ENCODE measurements at places on chromosomes 13 and 19. TPM values are rescaled to one million over a fixed set of nuclear protein-coding genes. Genes with fewer than 3 reads are reported as not detected.

DNA sequence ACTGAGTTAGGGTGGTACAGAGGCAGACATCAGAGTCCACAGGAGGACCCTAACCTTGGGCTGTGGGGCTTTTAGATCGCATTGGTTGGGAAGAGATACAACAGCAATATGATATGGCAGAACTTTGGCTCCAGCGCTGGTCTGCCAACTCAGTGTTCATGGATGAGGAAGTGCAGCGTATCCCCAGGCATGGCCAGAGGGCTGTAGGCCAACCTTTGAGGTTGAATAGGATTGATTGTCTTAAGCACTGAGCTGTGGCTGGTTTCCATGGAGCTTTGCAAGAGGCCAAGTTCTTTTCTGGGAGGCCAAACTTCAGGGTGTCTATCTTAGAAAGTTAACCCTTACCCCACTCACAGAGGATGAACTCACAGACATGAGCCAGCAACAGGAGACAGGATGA is 144.1 kb upstream of the TMTC4 start:
- no peak for DNase-seq

Gene GJB2
- total RNA-seq: not detected

Gene YJEFN3
- total RNA-seq: 0.43 TPM

DNA sequence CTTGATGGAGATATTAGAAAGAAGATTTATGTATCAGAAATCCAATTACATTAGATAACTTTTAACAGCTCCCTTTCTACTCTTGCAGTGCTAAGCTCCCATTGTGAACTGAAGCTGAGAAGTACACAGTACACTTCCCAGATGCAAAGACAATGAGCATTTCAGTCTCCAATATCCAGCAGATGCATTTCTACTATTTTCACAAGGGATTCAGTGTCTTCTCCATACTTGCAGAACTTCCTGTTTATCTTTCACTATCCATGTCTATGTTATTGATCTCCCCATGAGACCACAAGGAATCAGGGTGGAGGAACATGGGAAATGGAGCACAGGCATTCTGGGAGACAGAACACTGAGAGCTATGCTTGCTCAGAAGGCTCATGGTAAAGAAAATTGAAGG is 207.5 kb downstream of the ENOX1 start:
- no peak for DNase-seq

Gene OR7A5
- total RNA-seq: not detected

DNA sequence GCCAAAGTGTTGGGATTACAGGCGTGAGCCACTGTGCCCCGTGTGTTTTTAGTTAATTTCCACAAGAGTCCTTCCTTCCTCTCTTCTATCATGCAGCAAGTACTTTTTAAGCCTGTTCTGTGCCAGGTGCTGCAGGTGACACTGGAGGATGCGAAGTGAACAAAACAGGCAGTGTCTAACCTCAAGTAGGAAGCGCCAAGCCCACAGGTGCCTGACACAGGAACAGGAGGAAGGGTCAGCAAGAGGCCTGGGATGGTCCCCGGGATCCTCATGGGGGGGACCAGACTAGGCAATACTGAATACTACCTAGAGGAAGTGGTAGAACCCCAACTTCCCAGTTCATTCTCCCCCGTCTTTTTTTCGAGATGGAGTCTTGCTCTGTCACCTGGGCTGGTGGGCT is 1.8 kb upstream of the CALR start:
- no peak for DNase-seq

GRCh38 chr19:39845584-39845932 is 621 bp downstream of the FBL start:
- DNase-seq: no peak

Gene RAB11B
- total RNA-seq: 27.6 TPM

GRCh38 chr13:104534847-104535246 is 1468.6 kb upstream of the SLC10A2 start:
- DNase-seq: no peak

Gene ALOX5AP
- 0.43 TPM for total RNA-seq

Gene GARIN5A
- total RNA-seq: not detected

DNA sequence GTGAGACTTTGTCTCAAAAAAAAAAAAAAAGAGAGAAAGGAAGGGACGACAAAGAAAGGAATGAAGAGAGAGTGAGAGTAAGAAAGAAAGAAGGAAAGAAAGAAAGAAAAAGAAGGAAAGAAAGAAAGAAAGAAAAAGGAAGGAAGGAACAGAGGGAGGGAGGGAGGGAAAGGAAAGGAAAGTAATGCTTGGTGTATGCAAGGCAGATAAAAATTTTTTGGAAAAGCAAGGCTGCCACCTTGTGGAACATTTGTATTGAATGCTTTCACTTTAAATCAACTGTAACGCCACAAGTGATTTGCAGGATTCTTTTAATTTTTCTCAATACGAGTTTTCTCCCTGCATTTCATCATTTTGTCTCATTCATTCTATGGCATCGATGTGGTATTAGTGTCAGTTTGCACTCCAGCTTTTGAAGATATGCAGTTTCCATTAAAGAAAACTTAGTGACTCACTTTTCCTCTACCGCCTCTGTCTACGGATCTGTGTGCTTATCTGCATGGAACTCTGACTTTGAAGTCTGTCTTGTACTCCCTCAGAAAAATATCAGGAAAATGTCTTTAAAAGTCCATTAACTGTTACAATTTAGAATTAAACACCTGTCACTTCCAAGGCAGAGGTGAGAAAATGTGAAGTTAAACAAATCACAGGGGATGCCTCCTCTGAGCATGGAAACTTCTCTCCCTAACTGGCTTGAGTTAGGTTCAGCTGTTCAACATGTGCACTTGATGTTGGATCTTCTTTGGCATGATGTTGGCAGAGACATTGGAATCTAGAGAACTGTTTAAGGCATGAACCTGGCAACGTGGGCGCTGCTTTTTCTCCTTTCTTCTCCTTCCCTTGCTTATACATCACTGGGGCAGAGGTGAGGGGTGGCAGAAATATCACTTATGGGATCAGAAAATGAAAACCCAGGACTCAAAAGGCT is 20.0 kb upstream of the ZDHHC20 start:
- peak; percentile 84 for DNase-seq

Gene ZNF628
- 0.86 TPM for total RNA-seq

Gene PTPRH
- total RNA-seq: 3.9 TPM

Gene ZNF626
- 13.4 TPM for total RNA-seq

Gene ZNF283
- total RNA-seq: 29.8 TPM

DNA sequence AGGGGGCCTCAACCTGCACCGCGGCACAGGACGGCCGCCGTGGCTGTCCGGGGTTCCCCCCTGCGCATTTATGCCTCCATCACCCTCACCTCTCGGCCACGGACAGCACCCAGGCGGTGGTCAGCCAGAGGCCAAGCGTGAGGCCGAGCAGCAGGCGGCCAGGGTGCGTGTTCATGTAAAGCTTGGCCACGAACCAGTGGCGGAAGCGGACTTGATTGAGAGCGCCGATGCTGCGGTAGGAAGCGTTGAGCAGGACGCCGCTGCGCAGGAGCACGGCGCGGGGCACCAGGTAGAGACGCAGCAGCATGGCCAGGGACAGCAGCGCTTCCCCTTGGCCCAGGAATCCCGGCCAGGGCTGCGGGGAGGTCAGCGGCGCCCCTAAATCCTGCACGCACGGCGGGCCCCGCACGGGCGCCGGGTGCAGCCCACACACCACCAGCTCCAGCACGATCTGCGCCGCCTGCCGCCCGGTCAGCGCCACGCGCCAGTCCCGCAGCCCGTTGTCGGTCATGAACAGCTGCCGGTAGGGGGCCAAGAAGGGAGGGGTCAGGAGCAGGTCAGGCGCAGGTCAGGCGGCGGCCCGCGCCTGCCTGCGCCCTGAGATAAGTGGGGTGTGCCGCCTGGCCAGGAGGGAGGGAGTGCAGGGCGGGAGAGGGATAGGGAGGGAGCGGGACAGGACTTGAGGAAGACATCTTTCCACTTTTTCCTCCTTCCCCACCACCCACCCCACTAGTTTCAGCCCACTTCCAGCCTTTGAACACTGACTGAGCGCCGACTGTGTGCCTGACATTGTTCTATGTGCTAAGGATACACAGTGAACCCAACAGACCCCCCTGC is 6.5 kb downstream of the KCNN4 start:
- DNase-seq: peak; percentile 72

- no peak for DNase-seq
Measured at GRCh38 chr13:41345165-41345913, 34.3 kb downstream of the NAA16 start.

- DNase-seq: no peak
Measured at GRCh38 chr19:4058693-4059452, 7.8 kb downstream of the ZBTB7A start.

- DNase-seq: peak; percentile 66
Measured at GRCh38 chr19:2027361-2027760, 11.8 kb upstream of the BTBD2 start.

Gene IGSF23
- total RNA-seq: 0.32 TPM

- DNase-seq: no peak
Measured at GRCh38 chr13:106522112-106522705, 13.3 kb downstream of the EFNB2 start.

Gene CEACAM20
- total RNA-seq: not detected

Gene IRS2
- 6.4 TPM for total RNA-seq

DNA sequence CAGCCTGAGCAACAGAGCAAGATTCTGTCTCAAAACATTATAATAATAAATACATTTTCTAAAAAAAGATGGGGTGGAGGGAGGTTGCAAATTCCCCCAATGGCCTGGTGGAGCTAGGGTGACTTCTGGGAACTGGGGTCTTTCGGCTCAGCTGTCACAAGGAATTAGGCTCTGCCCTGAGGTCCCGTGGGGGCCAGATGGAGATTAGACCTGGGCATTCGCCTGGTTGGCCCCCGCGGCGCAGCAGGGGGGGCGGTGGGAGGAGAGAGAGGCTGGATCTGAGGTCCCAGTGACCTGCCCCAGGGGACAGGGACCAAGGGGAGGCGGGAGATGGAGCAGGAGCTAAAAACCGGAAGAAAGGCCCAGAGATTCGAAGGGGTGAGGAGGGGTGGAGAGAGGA is 14.8 kb downstream of the FUT6 start:
- no peak for DNase-seq

GRCh38 chr19:4378886-4379285 is 21.5 kb downstream of the SH3GL1 start:
- DNase-seq: no peak

Gene IGFL1
- not detected for total RNA-seq

- DNase-seq: no peak
Measured at GRCh38 chr19:58350001-58350861, 3.1 kb downstream of the A1BG start.

Gene PDX1
- total RNA-seq: not detected

- DNase-seq: no peak
Measured at GRCh38 chr13:108267347-108267746, 2.2 kb upstream of the TNFSF13B start.

DNA sequence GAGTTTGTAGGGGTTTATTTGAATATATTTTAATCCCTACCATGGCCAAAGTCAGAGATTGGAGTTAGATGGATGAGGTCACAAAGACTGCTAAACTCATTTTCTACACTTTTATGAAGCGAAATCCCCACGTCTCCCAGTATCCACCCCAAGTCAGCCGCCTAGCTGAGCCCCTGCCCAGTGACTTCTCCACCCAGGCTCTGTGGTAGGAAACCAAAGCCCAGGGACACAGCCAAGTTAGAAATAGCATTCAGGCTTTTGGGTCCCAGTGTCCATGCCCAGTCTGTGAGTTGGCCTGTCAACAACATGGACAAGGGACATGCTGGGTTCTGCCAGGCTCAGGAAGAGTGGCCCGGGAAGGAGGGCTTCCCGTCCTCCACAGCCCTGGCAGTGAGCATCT is 474.0 kb downstream of the FOXO1 start:
- DNase-seq: no peak

Gene DPF1
- 3.5 TPM for total RNA-seq
